ENCODE measurements at places on chromosomes 4 and X.
A peak's percentile ranks its signal among the peaks of the same experiment; 100 is the strongest.

GRCh38 chr4:146294776-146295175 is 80.4 kb downstream of the REELD1 start:
- no peak for DNase-seq

- DNase-seq, result no peak
Observed at GRCh38 chrX:133645256-133645655, 230.0 kb upstream of the GPC4 start.

- no peak for DNase-seq
Observed at GRCh38 chr4:15013585-15013984, 11.3 kb downstream of the CPEB2 start.

DNA sequence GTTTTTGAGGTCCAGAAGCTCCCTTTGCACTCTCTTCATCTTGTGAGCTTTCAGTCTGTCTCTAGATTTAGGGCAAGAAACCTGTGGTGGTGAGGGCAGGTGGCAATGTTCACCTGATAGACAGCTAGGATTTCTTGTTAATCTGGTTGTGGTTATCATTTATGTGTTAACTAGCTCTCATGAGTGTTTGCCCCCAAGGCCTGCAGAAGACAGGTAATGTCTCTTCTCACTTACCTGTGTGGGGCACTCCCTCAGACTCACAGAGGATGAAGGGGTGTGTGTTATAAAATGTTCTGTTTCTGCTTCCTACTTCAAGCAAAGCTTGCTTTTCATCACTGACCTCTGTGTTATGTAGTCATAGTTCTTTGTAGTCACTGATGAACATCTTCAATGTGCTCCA is 17.8 kb downstream of the EGF start:
- no peak for DNase-seq

- no peak for DNase-seq
Observed at GRCh38 chr4:158428242-158428641, 93.4 kb upstream of the RXFP1 start.

DNA sequence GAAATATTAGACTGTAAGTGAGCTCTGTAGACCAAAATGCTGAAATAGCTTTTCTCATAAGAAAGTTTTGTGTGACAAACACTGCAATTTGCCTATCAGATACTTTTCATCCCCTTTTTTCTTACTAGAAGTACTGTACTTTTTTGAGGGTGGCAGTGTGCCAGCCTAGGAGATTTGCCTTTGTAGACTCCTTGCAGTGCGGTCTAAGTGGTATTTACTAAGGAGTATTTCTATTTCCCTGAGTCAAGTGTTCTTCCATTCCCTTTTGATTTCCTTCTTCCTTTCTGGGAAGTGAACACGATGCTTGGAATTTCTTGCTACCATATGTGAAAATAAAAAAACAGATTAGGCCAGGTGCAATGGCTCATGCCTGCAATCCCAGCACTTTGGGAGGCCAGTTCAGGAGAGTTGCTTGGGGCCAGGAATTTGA is 34.6 kb downstream of the PDLIM5 start:
- DNase-seq, result no peak

GRCh38 chr4:82780170-82780751 is 18.3 kb downstream of the SCD5 start:
- no peak for DNase-seq

GRCh38 chr4:158035662-158036195 is 137.1 kb downstream of the GASK1B start:
- no peak for DNase-seq

DNA sequence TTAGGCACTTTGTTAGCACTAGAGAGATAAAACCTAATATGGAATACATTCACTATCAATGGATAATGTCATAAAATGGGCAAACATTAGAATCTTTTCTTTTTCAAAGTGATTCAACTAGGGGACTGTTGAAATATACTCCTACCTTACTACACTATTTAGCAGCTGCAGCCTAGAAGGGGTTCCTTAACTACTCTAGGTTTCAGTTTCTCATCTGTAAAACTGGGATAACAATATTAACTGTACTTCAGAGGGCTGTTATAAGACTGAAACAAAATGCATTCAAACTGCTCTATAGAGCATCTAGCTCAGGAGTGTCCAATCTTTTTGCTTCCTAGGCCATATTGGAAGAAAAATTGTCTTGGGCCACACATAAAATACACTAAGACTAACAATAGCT is 147.4 kb downstream of the CDS1 start:
- no peak for DNase-seq

DNA sequence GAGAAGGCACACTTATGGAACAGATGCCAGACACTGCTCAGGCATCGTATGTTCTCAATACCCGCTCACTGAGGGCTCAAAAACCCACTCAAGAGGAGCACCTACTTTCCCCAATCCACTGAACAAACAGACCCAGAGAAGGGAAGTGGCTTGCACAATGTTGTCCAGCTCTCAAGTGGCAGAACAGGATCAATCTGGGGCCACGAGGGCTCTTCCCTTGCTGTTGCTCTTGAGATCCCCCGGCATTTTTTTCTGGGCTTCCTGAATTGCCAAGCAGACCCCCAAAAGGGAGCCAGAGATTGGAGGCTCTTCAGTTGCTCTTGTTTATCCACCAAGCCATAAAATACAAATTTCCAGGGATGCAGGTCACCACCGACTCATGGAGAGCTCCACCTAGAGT is 35.7 kb downstream of the IDS start:
- no peak for DNase-seq

GRCh38 chrX:81259714-81260395 is 58.0 kb downstream of the SH3BGRL start:
- DNase-seq, result no peak

- DNase-seq, result no peak
Observed at GRCh38 chr4:86221002-86221401, 138.9 kb downstream of the MAPK10 start.

DNA sequence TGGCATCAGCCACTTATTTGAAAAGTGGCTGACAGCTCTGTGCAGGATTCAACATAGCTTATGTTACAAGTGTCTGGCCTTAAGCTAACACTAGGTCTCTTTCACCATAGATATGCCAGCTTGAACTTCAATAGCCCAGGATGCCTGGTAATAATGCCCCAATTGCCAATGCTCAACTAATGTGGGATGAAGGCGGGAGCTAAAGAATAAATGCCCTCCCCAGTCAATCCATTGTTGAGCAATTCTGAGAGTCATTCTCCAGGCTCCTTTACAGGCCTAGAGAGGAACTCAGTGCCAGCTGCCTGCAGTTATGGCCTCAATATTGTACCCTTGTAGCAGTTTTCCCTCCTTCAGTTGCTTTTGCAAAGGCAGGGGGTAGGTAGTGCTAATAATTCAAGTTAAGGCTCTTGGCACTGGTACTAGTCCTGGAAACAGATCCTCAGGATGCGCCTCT is 460.2 kb downstream of the GABRG1 start:
- DNase-seq, result no peak

GRCh38 chrX:17160975-17161374 is 214.0 kb upstream of the NHS start:
- DNase-seq, result no peak

- DNase-seq, result no peak
Observed at GRCh38 chr4:38109896-38110295, 149.7 kb downstream of the PTTG2 start.

DNA sequence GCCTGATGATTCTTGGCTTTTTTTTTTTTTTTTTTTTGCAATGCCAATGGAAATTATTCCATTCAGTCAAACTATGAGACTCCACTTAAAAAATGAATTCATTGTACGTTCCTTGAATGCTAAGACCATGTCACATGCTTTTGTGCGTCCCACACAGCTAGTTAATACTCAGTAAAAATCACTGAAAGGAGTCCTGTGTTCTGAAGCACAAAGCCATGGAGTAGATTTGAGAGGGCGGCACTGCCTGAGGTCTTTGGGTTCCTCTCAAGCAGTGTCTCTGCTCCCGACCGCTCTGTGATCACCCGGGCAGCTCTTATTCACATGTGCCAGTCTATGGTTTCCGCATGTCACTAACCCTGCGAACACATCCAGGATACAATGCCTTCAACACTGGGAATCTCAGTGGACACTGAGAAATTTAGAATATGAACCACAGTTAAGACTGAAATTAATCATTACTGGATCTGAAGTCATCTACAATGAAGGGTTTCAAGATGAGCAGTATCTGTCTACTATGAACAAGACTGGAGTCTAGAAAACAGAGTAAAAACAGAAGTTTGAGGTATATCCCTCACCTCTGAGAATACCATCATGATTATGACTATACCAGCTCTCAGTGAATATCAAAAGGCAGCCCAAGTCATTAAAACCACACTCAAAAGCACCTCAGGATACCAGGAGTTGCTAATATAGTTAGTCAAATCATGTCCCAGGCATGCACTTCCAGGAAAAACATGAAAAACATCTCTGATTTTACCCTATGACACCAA is 193.0 kb downstream of the MGST2 start:
- no peak for DNase-seq

- DNase-seq, result no peak
Observed at GRCh38 chrX:42290608-42291007, 367.3 kb upstream of the CASK start.

DNA sequence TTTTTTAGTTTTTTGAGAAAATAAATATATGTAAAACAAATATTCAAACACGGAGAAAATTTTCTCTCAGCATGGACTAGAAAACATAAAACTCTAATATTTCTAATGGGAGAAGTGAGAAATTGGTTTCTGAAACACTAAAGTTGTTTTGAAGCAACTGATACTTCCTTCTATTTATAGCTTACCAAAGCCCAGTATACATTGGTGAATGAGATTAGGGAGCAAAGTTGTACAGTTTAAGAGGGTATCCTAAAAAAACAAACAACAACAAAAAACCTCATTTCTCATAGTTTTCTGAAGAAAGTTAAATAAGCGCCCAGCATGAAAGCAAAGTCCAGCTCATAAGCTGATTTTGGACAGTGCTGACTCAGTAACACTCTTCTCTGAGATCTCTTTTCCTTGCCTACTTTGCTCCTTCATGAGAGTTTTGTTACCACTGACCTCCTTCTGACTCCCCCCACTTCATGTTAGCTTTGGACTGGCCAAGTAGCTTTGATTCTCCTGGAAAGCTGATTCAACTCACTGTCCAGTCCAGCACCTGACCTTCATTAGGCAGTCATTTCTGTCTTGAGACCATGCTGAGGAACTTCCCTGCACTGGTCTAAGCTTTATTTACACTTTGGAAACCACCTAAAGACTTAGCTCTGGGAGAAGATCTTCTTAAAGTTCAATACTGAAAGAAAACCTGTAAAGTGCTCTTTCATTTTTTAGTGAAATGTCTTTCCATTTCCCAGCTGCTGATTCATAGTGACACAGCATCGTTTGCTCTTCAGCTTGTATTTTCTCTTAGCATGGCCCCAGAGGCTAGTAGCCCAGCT is 21.8 kb upstream of the P2RY10 start:
- DNase-seq, result no peak

DNA sequence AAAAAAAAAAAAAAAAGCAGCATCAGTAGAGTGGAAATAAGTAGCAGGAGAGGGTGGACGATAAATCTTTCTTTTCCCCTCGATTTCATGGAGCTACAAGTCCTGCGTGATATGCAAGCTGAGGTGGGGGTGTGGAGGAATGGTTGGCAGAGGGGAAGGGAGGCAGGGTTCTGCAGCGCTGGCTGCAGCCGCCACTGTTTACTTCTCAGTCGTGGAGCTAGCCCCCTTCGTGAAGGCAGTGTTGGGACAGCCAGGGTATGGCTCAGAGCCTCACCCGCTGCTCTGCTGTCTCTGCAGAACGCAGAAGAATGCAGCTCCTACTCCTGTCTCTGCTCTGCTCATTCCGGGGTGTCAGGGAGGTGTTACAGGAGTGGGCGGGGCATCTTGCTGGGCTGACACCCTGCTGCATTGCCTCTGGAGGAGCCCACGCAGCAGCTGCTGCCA is 140.6 kb downstream of the GPM6A start:
- no peak for DNase-seq

DNA sequence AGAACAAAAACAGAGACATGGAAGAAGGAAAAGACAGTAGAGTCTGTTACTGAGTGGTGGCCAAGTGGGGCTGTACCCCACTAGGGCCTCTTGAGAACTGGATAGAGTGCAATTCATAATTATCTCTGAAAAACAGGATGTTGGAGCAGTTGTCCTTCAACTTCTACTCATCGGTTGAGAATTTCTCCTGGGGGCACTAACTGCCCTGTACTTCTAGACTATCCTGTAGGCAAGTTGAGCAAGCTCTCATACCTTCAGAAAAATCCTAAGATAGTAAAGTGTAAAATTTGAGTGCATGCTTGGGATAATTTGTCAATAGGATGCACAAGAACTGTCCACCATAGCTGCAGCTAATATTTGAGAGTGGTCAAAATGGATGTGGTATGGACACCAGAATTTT is 179.7 kb upstream of the CNKSR2 start:
- DNase-seq, result no peak

- DNase-seq, result peak; percentile 8
Observed at GRCh38 chrX:124373348-124373747, 27.0 kb downstream of the SH2D1A start.

- no peak for DNase-seq
Observed at GRCh38 chr4:88535090-88535755, 11.6 kb upstream of the PYURF start.

DNA sequence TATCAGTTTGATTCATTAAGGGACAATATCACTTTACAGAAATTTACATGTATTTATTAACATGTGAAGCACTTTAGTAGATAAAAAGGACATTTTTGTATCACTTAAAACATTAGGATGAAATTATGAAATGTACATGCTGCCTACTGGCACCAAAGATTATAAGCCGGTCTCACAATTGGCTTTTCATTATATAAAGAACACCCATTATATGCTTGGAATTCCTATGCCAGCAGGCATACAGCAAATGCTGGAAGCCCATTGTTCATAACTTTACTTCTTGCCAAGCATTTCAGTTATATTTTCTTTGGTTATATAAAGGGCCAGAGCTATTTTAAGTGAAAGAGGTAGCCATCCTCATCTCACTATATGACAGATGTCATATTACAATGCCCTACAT is 145.9 kb downstream of the DMD start:
- no peak for DNase-seq

- DNase-seq, result no peak
Observed at GRCh38 chr4:76767983-76768382, 130.0 kb downstream of the SOWAHB start.

DNA sequence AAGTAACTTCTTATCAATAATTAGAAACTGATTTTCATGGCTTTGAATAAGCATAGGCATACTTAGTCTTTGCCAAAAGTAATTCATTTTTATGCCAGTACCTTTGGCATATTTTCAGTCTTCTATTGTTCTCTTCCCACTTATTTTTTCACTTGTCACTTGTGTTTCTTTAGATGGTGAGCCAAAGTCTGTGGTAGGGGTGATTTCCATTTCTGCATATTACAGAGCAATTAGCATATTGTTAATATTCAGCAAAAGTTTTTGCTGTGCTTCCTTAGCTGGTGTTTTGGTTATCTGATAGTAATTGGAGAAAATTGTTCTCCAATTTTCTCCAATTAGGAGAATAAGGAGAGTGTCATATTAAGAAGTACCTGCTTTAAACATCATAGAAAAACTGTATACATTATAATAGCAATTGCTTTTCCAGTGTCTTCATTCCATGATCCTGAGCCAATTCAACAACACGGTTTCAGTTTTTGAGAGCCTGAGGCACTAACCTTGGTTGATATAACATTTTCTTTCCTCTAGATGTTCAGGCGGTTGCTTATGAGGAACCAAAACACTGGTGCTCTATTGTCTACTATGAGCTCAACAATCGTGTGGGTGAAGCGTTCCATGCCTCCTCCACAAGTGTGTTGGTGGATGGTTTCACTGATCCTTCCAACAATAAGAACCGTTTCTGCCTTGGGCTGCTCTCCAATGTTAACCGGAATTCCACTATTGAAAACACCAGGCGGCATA is 64.7 kb downstream of the SMAD1 start:
- DNase-seq, result no peak

GRCh38 chrX:15785176-15785750 is 5.0 kb upstream of the ZRSR2 start:
- no peak for DNase-seq
